ENCODE measurements at places on chromosomes 16 and 17.

DNA sequence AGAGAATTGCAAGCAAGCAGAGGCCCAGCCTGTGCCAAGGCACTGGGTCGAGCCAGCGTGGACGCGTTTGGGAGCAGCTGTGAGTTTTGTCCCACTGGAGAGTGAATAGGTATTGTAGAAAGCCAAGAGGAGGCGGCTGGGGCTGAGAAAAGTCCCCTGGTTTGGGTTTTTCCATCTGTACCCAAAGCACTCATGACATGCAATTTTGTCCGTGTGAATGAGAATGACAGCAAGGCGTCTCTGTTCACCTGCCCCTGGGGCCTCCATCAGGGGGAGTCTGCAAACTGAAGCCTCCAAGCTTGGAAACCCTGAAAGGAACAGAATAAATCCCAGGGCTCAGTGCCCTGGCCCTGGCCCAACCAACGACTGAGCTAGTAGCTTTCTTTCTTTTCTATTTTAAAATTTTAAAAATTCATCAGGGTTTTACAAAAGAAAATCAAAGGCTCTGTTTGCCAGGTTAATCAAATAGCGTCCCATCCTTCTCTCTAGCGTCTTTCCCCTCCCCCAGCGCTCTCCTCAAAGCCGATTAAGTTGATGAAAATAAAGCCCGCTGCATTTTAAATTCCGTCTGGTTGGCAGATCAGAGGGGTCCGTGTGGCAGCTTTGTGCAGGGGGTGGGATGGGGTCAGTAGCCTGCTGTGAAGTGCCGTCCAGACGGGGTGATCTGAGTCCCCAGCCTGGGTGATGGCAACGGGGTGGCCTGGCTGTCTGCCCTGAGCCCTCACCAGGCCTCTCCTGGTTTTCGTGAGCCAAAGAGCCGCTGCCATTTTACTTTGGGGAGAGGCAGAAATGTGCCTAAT is 171.0 kb downstream of the KATNIP start:
- DNase-seq: no peak

DNA sequence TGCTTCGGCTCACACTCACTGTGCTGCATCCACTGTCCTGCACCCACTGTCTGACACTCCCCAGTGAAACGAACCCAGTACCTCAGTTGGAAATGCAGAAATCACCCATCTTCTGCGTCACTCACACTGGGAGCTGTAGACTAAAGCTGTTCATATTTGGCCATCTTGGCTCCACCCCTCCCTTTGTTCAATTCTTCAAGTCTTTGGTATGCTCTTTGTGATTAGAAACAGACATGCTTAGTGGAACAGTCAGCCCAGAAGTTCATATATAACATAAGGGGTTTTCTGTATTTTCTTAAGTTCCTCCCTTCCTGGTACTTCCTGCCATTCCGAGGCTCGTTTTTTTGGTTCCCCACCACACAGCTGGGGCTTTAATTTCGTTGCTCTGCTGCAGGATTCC is 398.5 kb upstream of the DYNLRB2 start:
- DNase-seq: no peak

DNA sequence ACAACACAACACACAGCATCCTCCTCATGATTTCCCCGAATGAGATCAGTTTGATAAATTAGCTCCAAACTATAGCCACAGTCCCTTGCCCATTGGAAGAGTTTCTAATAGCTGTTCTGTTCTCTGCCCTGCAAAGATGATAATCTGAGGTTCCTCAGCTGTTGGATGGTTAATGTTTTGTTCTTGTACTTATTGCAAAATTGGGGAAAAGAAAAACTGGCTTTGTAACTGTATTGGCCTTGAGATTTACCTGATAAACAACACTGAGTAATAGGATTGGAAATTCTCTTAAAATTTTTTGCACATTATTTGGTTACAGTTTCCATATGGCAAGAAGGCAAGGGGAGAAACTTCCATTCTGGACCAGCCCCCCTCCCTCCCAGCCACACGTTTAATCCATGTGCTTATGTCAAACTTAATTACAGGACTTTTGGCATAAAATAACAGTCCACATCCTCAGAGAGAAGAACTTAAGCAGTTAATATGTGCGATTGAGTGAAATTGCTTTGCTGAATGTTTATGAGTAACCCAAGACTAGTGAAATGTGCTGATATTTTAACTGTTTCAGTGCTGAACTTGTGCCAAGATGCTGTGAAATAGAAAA is 119.1 kb upstream of the ZFHX3 start:
- DNase-seq: no peak

GRCh38 chr16:82011199-82011641 is at the start of gene SDR42E1:
Gene SDR42E1 (minus strand): TSS chr16:82011470. CDS start chr16:82000858, 10,612 bp downstream.
- DNase-seq: peak; percentile 57

DNA sequence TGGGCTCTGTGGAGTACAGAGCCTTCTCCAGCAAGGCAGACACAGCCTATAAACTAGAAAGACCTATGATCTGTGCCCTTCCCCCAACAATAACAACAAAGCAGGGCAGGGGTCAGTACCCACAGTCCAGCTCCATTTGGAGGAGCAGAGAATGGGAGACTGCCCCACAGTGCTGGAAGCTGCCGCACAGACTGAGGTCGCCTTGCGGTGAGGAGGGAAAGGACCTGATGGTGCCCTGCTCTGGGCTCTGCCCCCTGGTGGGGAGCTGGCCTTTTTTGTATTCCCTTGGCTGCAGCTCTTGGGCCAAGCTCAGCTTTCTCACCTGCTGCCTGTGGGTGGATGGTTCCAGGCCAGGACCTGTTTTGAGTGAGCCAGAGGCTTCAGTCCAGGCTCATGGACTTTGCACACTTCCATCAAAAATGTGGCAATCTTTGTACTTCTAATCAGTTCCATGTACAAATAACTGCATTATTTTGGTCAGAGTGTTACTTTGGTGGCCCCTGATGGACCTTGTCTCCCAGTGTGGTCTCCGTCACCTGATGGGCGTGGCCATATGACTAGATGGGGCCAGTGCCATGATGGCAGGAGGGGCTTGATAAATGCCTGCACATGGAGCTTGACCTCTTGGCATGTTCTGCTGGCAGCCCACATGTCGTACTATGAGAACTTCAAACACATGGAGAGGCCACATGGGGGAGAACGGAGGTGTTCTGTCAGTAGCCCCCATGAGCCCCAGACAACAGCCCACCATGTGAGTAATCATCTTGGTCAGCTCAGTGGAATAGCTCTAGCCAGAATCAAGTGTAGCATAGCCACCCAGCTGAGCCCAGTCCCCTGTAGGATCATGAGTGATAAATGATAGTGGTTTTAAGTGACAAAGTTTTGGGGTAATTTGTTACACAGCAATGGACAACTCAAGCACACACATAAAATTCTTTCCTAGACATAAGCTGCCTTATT is 24.2 kb downstream of the B9D1 start:
- DNase-seq: peak; percentile 63

DNA sequence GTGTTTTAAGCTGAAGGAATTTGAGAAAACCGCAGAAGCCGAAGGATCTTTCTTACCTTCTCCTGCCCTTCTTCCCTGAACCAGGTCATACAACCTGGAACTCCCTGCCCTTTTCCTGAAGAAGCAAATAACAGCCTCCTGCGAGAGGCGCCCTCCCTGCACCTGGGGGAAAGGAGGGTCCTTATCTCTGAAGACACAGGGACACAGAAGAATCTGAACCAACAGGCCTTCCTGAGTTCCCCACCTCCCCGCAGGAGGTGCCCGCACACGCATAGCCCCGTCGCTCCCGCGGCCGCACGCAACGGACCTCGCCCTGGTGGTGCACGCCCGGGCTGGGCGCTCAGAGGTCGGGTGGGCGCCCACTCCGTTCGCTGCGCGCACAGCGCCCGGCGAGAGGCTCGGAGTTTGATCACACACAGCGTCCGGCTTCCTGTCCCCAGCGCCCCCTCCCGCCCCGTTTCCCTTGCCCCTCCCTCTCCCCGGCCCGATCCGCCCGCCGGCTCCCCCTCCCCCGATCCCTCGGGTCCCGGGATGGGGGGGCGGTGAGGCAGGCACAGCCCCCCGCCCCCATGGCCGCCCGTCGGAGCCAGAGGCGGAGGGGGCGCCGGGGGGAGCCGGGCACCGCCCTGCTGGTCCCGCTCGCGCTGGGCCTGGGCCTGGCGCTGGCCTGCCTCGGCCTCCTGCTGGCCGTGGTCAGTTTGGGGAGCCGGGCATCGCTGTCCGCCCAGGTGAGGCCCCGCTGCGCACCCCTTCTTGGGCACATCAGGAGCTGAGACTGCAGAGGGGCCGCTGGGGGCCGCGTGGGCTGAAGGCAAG is at the start of gene TNFSF12:
TSS of gene TNFSF12 (plus strand) at position 474 of the 816 bp plus-strand sequence. CDS start at position 570, 96 bp downstream.
- DNase-seq: peak; percentile 71

DNA sequence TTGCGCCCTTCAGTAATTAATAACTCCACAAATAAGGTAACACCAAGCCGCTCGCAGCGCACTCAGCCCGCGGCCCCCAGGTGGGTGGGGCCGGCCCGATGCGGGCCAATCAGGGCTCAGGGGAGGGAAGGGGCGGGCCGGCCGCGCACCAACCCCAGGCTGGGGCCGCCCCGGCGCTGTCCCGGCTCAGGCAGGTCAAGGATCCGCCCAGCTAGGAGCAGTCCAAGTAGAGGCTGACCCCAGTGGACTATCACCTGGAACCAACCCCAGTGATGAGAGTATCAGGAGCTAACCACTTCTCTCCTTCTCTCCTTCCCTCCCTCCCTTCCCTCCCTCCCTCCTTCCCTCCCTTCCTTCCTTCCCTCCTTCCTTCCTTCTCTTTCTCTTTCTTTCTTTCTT is 110.8 kb downstream of the C16orf78 start:
- DNase-seq: peak; percentile 4

DNA sequence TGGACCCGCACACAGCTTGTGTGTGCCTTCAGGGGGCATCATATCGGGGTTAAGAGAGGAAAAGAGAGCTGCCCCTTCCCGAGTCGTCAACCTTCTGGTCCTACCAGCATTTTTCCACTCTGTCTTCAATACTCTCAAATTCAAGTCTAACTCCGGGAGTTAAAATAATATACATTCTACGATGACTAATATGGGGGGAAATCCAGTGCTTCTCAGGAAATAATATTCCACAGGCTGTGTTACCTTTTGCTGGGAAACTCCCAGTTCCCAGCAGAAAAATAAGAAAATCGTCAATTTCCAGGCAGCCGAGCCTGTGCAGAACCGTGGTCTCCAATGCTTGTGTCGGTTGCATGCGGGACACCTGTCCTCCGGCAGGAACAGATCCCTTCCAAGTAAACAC is 105.0 kb upstream of the FOXF1 start:
- DNase-seq: no peak

DNA sequence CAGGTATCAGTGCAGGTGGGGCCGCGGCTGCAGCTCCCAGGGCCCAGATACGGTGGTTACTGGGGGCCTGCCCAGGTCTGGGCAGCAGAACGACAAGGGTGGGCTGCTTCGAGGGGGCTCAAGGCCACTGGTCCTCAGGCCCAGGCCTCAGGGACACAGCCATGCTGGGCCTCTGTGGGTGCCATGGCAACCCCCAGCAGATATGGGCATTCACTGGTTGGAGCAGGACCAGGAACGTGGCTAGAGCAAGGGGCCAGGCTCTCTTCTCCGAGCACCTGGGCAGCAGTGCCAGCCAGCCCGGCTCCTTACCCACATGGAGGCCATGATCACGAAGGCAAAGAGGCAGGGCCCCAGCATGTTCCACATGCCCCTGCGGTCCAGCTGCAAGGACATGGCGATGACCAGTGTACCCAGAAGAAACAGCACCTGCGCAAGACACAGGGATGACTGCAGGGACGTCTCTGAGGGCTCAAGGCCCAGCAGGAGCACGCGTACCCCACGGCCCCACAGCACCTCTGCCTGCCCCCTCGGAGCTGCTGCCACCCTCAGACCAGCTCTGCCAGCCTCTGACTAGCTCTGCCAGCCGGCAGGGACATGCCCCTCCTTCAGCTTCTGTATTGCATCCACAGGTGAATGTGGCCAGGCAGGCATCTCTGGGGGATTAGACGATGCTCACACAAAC is 2.1 kb upstream of the MRPL28 start:
- no peak for DNase-seq

DNA sequence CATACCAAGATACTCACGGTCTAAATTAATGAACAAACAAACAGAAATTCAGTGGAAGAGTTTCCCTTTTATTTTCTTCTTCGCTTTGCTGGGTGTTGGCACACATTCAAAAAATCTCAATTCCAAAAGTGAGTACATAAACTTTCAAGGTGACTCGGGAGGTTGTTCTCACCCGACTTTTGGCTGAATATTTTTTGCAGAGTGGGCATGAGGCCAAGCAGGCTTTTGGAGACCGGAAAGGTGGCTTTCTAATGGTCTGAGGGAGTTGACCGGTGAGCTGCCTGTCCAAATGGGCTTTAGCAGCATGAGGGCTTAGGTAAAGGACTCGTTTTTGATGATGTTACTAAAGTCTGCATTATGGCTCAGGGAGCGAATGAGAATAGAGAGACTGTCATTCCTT is 318.7 kb downstream of the CPPED1 start:
- peak; percentile 15 for DNase-seq

DNA sequence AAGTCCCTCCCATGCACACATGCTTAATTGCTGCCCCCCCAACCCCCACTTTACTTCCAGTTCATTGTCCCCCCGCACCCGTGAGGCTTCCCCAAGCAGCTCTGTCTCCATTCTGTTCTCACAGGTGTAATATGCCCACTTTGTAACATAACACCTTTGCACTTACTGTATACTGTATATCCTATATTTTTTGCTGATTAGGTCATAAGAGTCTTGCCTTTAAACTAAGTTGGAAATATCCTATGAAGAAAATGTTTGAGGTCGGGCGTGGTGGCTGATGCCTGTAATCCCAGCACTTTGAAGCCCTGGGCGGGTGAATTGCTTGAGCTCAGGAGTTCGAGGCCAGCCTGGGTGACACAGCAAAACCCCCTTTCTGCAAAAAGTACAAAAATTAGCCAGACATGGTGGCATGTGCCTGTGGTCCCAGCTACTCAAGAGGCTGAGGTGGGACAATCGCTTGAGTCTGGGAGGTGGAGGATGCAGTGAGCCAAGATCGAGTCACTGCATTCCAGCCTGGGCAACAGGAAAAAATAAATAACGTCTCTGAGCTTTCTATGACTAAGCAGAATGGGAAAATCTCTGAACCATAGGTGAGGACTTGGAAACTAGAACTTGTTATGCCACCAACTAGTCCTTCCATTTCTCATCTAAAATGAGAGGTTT is 76.1 kb downstream of the TNRC6C start:
- no peak for DNase-seq

DNA sequence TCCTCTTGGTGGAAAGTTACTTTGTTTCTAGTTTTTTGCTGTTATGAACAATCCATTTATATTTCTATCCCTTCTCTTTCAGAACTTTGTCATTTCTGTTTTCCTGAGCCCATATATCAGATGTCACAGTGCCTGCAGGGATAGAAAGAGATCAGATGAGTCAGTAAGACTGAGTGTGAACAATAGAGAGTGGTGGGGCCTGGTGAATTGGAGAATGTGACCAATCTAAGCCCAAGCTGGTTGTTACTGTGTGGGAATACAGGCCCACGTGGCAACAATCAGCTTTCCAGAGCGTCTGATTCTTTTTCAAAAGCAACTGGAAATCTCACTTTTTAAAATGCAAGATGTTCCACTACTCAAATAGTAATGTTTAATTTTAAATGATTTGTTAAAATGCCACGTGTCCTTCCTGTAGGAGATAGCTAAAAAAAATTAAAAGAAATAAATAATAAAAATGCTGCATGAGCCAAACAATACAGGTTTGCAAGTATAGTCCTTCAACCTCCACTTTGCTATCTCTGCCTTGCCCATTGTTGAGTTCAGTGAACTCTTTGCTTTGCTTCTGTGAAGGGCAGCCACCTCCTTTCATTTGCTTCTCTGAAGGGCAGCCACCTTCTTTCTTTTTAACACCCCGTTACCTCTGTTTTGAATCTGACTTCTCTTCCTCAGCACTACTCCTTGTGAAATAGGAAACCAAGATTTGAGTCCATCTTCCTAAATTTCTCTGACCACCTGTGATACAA is 9.6 kb downstream of the DCTN5 start:
- DNase-seq: peak; percentile 39

All from activated CD4-positive, alpha-beta T cell treated with anti-CD3 and anti-CD28 coated beads, Interleukin-10, Interleukin-2, amounts not matched to agents 100 ng/mL and 50 ng/mL, durations not matched to agents 16 hours and 8 hours (primary cell).